Fibroblast of skin of abdomen (primary cell): ENCODE measurements at places on chromosomes 4 and X.
A peak's percentile ranks its signal among the peaks of the same experiment; 100 is the strongest.

- DNase-seq = no peak
These were observed 25.3 kb upstream of the NAF1 start for GRCh38 chr4:163191999-163192398.

DNA sequence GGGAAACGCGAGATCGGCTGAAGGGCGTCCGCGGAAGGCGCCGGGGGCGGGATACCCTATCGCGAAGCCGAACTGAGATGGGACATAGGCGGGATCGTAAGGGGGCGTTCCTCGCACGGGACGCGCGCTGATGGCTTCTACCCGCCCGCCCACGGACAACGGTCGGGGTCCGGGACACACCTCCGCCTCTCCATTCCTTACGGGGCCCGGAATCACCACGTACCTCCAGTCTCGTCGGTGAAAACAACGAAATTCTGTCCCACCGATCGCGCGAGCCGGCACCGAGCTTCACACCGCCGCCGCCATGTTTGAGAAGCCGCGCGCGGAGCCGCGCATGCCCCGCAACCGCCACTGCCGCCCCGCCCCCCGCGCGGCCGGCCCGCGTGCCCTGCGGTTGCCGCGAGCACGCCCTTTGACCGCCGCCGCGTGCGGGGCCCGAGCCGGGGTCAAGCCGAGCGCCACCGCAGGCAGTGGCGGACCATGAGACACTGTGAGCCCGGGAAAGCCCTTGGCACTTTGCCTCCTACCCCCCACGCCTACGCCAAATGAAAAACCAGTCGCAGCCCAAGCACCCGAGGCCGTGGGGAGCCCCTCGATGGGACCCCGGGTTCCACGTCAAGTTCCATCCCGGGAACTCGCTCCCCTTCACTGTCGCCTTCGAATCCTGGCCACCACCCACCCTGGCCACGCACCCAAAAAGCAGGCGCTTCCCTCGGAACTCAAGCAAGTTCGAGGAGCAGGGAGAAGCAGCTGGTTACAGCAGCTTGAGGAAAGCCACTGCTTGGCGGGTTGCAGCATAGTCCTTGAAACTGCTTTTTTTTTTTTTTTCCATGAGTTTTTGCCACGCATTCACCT, at the start of gene SCML2:
Gene SCML2, minus strand, starts transcription at position 320 of the 855 bp plus-strand sequence. CDS start 20,617 bp downstream, outside the sequence.
- DNase-seq = peak; percentile 33

DNA sequence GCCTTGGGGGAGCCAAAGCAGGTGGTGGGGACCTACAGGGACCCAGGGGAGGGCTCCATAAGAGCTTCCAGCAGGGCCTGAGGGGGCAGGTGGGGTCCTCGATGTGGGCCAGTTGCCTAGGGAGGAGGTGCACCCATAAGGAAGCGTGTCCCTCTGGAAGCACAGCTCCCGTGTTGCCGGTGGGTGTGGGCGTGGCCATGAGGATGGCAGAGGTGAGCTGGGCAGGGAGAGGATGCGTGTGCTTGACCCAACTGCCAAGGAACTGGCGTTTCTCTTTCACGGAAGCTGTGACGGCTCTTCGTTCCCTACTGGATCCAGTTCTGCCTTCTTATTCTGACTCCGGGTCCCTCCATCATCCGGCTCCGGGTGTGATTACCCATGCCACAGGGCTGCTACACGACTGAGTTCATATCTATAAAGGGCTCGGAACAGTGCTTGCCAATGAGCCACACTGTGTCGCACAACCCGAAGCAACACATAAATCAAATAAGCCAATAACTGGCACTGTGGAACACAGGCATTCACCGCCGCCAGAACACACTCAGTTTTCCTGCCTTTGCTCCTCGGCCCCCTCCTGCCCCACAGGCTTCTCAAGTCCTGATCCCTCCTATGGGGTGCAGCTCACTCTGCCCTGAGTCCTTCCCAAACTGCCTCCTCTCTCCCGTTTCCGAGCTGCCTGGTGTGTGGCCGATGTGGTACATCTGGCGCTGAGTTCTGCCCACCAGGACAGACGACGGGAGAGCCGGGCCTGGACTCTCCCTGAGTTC, 35.5 kb downstream of the RNF212 start:
- DNase-seq = no peak

DNA sequence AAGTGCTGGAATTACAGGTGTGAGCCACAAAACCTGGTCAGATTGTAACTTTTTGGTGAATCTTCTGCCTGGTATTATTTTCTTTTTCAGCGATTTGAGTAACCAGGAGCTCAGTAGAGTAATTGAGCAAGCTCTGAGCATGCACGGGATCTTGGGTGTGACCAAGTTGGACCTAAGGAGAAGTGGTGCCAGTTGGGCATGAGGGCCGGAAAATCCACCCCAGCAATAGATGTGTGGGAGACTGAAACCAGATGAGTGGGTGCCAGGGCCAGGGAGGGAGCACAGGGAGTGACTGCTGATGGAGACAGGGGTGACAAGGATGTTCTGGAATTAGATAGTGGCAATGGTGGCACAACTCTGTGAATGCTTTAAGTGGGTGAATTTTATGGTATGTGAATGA, 3.7 kb upstream of the CCNQ start:
- no peak for DNase-seq

- peak; percentile 83 for DNase-seq
These were observed 4.5 kb upstream of the CXCL9 start for GRCh38 chr4:76011700-76012387.

- DNase-seq = peak; percentile 60
These were observed 190.6 kb downstream of the NSUN7 start for GRCh38 chr4:40940317-40940741.

GRCh38 chr4:7638984-7639789, 204.5 kb upstream of the PSAPL1 start:
- DNase-seq = no peak

DNA sequence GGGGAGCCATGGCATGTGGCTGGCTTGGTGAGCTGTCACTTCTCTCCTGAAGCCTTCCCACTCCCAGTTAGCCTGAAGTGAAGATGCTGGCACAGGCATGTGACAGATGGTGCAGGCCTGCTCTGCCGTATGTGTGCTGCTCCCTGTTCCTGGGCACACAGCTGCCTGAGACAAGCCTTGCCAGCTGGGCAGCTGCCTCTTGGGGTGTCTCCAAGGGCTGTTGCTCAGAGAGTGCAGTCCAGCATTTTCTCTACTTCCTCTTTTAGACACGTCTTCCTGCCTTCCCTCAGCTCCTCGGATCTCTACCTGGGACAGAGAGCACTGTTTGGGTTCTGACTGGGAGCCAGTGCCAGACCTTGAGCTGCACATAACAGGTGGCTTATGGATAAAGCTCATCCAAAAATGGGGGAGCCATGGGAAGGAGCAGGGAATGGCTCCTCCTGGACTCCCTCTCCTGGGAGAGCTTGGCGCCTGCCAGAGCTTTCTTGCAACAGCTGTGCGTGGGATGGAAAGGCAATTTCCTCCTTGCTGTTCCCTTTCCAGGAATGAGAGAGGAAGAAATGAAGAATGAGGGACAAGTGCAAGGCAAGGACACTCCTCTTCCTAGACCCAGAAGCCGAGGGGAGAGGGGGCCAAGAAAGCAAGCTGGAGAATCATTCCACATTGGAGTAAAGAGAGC, 132.9 kb downstream of the MSL3 start:
- DNase-seq = no peak

- no peak for DNase-seq
These were observed 33.5 kb upstream of the SCRG1 start for GRCh38 chr4:173432430-173432829.

DNA sequence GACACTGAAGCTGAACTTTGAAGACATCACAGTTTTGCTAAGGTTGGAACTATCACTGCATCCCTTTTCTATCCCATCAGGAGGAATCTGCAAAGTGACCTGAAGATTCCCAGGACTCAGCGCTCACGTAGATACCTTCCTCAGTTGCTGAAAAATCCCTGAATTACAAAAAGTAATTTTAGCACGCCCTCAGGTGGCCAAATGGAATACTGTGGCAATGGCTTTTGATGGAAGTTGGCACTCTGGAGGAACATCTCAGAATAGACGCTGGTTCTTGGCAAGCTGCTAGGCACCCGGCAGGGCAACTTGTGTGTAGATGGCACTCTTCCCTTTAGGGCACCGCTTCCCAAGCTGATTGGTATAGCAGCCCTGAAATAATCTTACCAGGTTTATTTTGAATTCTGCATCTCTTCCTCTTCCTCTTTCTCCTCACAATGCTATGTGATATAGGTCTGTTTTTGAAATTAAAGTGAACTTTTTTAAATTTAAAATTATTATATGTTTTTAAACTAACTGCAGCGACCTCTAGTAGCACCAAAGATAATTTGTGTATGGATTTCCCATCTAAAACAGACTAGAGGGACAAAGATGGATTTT, 16.3 kb upstream of the ESX1 start:
- peak; percentile 11 for DNase-seq

- no peak for DNase-seq
These were observed 25.3 kb downstream of the STIM2 start for GRCh38 chr4:26885912-26886274.

DNA sequence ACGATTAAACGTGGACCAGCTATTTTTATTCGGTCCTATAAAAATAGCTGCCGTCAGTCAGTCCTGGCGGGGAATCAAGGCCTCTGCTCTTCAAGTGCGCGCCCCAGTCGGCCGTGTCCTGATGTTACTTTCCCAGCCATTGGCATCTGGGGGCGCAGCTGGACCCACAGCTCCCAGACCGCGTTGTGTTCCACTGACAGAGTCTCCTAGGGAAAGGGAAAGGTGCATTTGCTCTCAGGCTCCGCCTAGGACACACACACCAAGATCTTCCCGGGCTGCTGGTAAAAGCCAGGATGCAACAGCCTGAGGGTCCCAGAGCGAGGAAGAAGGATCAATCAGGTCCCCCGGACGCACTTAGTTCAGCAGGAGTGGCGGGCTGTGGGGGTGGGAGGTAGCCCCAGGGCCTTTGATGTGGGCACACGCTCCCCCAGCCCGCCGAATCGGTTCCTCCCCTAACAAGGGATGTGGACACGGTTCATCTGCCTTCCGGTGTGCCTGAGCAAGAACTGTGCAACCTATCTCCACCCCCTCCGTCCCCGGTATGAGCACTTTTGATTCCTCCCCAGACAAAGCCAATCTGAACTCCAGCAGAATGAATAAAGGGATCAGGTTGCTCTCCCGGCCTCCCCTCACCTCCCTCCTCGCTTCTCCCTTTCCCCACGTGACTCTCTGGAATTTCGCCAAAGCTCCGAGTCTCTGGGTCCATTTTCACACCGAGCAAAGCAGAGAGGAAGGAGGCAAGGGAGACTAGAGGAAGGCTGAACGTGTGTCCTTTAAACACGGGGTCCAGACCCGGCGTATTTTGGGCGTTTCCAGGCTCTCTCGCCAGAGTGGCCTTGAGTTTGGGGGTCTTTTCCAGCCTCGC, 626 bp upstream of the FRAS1 start:
- peak; percentile 85 for DNase-seq

DNA sequence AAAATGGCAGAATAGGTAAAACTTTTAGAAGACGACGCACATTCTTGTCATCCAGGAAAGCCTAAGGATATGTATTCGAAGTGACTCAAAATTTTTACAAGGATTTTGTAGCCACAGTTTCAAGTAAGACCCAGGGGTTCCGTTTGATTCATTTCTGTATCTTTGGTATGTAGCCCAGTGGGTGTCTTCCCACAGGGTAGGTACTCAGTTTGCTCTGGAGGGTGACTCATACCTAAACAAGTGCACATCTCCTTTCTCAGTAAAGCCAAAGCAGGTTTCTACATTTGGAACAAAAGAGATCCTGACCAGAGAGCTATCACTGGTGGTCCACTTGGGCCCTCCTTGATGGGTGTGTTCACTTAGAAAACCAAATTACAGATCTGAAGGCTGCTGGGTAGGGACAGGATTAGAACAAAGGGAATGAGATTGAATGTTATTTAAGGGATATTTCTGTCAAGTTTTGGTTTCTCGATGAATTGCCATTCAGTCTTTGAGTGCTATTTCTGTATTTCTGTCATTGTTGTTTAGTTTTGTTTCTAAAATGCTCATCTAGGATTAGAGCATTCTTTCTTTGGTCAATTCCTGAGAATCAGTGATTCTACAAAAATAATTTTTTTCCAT, 56.1 kb downstream of the PLS3 start:
- peak; percentile 70 for DNase-seq

- no peak for DNase-seq
These were observed 16.6 kb upstream of the PTCHD1 start for GRCh38 chrX:23317799-23318724.

- DNase-seq = no peak
These were observed 75.4 kb downstream of the FAM13A start for GRCh38 chr4:88981556-88981955.

DNA sequence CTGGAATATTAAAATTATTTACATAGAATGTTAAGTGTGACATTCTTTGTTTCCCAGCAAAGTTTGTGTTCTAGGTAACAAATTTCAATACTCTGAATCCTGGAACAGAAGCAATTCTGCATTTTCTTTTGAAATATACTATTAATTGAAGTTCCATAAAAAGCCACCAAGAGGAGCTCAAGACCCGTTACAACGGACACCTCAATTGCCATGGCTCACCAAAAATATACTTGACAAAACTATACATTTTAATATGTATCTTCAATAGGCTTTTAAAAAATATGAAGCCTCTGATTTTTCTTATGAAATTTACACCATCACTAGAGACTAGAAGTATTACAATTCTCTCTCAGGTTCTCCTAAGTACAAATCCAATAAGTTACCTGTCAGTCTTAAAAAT, 111.4 kb downstream of the NYX start:
- DNase-seq = no peak

DNA sequence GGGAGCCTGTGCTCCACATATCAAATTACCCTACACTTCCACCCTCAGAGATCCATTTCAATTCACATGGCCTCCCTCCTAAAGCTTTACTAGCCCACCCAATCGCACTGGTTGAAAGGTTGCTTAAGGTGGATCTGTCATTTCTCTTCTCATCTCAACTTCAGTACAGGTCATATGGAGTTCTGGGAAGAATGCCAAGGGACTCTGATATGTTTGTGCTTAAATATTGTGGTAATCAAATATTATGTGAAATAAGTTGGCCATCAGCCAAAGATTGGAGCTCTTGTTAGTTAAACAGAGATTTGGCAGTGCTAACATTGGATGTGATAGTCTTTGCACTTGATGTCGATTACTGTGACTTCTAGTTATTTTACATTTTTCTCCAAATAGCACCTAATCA, 20.5 kb downstream of the SEPTIN6 start:
- DNase-seq = no peak

DNA sequence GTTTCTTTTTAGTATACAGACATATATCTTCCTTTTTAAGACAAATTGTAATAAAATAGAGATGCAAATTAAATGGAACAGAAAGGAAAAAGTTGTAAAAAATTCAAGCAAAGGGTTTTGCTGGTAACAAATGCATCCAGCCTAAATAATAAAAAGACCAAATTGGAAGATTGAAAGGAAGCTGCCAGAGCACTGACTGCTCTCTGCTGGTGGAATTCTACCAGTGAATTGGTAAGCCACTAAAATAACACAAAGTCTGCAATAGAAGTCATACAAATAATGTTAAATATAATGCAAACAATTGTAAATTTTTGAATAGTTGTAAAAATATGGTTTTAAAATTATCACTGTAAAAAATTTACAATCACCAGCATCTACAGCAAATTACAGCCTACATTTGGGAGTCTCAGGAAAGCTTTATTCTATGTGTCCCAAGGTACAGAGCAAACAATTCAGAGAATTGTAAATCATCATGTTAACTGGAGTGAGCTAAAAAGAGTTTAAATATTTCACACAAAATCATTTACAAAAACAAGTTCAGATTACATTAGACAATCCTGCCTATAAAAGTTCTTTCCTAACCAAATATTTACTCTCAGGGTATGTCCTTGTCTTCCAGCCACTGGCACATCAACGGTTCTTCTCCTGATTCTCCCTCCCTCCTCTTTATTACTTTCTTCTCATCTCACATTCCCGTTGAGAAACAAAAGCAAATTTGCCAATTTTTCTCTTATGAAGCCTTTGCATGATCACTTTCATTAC, 1322.5 kb downstream of the PCDH7 start:
- no peak for DNase-seq
